Hematopoietic multipotent progenitor cell treated with erythropoietin and hydrocortisone succinate and interleukin-3 and kit ligand, for 8 days (in vitro differentiated cells): ENCODE measurements at places on chromosomes 12 and 14.

DNA sequence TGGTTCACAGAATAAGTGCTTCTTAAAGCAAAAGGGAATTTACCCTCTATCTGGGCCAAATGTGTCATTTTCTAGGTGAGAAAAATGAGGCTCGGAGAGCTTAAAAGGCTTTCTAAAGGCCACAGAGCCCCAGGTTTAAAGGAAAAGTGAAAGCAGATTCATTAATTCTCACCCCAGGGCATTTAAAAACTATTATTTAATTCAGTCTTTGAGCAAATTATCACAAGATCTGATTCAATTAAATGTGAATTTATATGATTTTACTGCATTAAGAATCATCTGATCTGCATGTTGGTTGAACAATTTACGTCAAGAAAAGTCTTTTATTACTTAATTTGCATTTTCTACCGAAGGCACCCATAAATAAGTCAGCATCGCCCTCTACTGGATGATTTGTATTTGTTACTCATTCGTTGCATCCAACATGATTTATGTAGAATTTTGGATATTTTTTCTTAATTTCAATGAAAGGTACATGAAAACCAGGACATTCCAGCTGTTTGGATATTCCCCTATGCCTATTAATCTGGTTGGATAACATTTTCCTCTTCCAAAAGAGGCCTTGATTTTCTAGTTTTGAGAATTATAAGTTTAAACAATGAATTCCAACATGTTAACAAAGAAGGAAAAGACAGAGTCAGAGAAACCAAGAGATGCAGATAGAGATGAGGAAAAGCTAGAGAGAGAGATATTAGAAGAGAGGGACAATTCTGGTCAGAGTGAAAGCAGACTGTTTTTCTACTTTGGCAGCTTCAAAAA is 19.1 kb upstream of the DHRS7 start:
- DNase-seq = peak; percentile 89

DNA sequence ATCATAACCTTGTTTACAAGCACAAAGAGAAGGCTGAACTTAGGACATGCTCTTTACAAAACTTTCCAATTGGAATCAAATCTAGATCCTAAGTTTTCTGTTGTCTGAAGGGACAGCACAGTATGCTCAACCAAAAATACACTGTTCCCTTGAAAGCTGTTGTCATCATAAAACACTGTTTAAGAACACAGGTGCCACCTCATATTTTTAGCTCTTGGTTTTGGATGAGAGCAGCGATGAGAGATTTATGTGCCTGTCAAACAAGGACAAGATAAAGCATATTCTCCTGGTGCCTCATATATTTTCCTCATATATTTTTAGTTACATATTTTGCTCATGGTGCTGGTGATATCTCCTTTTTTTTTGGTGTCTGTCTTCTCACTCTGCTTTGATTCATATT is 788.4 kb downstream of the AACS start:
- no peak for DNase-seq

DNA sequence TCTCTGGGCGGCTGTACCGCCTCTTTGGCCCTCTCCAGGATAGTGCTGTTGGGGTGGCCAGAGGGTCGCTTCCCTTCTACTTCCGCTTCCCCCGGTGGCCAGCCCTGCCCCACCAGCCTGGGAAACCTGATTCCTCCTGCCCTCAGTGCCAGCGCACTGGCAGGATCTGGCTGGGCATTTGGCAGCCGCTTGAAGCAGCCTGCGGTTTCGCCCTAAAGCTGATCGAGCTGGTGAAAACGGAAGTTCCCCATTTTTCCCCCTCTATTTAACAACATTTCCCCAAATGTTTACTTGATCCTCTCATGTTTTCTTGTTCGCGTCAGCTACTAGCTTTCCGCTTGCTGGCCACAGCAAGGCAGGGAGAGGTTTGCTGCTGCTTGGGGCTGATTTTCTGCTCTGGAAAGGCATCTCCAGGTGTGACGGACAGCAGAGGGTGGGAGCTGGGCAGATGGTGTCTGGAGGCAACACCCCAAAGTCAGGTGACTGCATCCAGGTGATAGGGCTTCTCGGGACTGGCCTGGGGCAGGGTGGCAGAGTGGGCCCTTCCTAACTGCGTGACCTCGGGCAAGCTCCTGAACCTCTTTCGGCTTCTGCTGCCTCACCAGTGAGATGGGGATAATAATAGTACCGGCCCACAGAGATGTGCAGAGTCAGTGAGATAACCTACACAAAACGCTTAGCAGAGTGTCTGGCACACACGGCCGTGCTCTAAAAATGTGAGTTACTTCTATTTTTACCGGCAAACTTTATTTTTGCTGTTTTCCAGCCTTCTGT is 53.1 kb downstream of the TSPAN9 start:
- peak; percentile 5 for DNase-seq

DNA sequence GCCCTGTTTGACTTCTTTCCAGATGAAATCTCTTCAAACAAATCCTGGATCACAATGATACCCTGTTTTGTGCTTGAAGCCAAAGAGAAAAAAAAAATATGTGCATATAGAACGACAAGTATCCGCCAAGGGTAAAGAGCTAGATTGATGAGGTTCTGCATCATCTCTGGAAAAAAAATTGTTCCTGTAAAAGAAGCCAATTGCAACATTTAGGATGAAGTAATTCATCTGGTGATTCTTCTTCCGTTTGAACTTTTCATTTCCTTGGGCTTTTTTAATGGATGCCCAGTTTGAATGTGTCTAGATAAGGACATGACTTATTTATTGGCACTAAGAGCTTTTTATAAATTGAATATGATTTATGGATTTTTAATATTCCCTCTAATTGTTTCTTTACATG is 38.1 kb upstream of the NPAS3 start:
- no peak for DNase-seq

GRCh38 chr14:66015071-66015780 is 470.9 kb upstream of the CCDC196 start:
- no peak for DNase-seq

GRCh38 chr12:86683568-86684304 is 427.5 kb upstream of the MGAT4C start:
- no peak for DNase-seq

GRCh38 chr12:86550218-86551145 is 294.3 kb upstream of the MGAT4C start:
- no peak for DNase-seq

DNA sequence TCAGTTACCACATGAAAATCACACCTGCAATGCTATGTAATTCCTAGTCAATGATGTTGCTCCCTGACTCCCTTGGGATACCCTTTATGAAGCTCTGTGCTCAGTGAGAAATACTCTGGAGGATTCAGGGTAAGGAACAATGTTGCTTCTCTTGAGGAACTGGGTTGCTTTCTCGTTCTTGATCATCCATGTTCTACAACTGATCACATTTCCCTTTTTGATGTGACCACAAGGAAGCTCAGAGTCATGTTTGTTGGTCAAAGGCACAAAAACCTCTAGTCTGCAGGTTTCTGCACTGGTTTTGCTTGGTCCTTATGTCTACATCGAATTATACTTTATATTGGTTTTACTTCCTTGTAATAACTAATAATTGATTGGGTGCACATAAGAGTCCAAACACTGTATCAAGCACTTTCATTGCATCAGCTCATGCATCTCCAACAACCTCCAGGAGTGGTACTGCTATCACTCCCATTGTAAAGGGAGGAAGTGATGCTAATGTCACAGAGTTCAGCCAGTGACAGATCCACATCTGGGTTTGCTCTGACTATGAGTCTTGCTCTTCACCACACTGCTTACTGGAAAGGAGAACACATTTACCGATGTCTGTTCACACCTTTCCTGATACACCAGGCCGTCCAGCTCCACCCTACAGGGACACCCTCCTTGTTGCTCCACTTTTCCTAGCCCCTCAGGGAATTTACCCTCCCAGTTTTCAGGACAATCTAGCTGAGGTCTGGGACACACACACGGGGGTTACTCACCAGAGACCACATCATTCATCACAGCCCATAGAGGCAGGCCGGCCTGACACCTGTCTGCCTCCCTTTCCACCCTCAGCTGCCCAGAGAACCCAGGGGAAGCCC is 41.0 kb downstream of the CMKLR1 start:
- no peak for DNase-seq

DNA sequence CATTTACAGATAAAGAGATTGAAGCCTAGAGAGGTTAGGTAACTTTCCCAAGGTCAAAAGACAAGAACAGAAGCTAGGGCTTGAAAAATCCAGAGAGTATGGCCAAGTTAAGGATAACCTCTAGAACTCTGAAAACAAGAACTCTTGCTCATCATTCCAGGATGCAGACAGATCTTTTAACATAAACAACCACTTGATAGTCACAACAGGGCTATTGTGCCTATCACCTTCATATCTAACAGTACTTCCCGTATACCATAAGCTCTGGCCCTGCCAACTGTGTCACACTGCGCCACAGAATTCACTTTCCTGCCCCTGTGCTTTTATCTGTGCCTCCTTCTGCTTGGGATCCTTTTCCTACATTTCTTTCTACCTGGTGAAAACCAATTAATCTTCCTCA is 18.2 kb downstream of the ERP29 start:
- DNase-seq = no peak

- no peak for DNase-seq
These were observed 62.1 kb downstream of the ATG14 start for GRCh38 chr14:55349565-55349964.

DNA sequence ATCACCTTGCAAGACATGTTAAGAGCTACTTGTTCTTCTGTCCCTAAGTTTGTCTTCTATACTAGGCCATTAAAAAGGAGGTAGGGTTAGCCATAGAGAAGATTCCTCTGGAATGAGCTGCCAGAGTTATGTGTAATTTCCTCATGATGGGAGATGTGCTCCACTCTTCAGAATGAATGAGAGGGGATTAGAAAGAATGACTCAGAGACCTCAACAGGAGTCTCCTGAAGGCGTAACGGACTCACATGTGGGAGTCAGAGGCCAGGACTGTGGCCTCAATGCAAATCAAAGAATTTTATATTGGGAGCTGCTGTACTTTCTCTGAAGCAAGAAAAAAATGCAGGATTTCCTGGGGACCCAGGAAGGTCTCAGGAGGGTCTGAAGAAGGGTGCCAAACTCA is 87.8 kb upstream of the ATXN7L3B start:
- DNase-seq = no peak

GRCh38 chr14:24674204-24674970 is 40.4 kb upstream of the GZMB start:
- DNase-seq = no peak

GRCh38 chr14:51006781-51007211 is 62.5 kb upstream of the PYGL start:
- peak; percentile 4 for DNase-seq

- DNase-seq = peak; percentile 95
These were observed 6.8 kb upstream of the ASIC1 start for GRCh38 chr12:50050410-50051098.

DNA sequence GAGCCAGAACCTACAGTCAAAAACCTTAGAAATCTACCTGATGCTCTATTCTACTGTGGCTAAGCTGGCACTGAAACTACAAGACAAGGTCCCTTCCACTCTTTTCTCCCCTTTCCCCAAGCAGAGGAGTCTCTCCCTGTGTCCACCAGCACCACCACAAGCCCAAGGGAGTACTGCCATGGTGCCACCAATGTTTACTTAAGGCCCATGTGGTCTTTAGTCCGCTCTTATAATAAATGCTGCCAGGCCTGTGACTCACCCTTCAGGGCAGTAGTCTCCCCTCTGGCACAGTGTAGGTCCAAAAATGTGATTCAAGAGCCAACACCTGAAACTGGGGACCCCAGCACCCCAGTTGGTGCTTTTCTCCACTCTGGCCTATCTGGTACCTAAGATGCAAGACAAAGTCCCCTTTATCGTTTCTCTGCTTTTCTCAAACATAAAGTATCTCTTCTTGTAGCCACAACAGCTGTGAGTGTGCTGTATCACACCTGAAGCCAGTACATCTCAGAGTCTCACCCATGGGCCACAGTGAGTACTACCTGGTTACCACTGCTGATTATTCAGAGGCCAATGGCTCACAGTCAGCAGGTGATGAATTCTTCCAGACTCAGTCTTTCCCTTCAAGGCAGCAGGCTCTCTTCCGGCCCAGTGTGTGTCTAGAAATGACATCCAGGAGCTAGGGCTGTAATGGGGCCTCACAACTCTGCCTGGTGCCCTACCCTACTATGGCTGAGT is 29.3 kb downstream of the SLC38A2 start:
- no peak for DNase-seq

GRCh38 chr14:61328626-61329262 is 7.4 kb downstream of the PRKCH start:
- DNase-seq = no peak

GRCh38 chr12:120479458-120479857 is 9.9 kb upstream of the SRSF9 start:
- DNase-seq = no peak

DNA sequence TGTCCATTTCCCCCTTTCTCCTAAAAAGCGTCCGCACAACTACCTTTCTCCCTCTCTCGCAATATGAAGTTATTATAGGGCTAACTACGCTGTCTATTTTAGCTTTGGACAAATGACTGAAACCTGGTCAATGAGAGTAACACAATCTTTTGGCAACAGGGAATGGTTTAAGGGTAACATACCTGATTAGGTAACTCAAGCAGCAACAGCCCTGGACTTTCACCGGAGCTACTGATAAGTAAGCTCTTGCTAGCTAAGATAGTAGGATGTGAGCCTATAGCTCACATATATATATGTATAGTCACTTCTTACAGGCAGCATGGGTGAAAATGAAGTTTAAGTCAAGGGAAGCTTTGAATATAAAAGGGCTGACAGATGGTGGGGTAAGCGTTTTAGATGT is 313.0 kb downstream of the CEP128 start:
- no peak for DNase-seq

GRCh38 chr12:92147491-92147890 is 1.8 kb upstream of the BTG1 start:
- DNase-seq = no peak

- DNase-seq = no peak
These were observed 465.7 kb upstream of the FAR2 start for GRCh38 chr12:28683366-28683765.

DNA sequence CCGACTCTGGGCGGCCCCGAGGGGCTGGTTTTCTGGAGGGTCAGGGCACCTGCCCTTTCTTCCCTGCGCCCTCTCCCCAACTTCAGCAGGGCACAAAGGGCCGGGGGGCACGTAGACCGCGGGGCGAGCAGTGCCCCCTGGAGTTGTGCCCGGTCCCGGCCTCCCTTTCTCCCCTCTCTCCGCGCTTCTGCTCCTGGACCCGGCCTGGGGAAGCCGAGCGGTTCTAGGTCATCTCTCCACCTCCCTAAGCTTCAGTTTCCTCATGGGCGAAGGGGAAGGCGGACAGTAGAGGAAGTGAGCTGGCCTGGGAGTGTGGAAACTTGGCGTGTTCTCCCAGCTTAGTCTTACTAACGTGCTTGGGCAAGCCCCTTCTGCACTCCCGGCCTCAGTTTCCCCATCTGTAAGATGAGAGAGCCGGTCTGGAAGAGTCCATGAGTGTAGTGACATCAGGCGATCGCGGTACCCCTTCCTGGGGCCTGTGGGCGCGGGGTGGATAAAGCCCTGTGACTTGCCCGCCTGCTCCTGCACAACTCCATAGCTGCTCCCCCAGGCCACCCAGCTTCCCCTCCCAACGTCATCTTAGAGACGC is 158.6 kb upstream of the PARP11 start:
- DNase-seq = no peak
